Chondrocyte (in vitro differentiated cells): ENCODE measurements at places on chromosomes 4 and X. TPM values are rescaled to one million over a fixed set of nuclear protein-coding genes. Genes with fewer than 3 reads are reported as not detected.

Gene SRPX2
- 10.0 to 21.1 TPM (median 10.8 TPM) in 3 replicates for total RNA-seq

Gene BEX5
- total RNA-seq = 0.42 TPM in 1 of 3 replicates, not detected in the others

Gene PDHA1
- total RNA-seq = 119 to 134 TPM (median 129 TPM) in 3 replicates

Gene MAGEA12
- total RNA-seq = not detected in 3 replicates

Gene GAGE12J
- total RNA-seq = not detected in 3 replicates

Gene TREX2
- 0.80 to 1.6 TPM (median 1.6 TPM) in 3 replicates for total RNA-seq

Gene ZNF185
- total RNA-seq = 6.0 to 14.0 TPM (median 13.7 TPM) in 3 replicates

Gene CXCL1
- 0.72 to 1.0 TPM (median 0.74 TPM) in 3 replicates for total RNA-seq

Gene FTHL17
- not detected in 3 replicates for total RNA-seq

Gene FMR1NB
- not detected in 3 replicates for total RNA-seq

Gene MPC1L
- not detected in 3 replicates for total RNA-seq

Gene ZNF732
- total RNA-seq = 0.37 to 1.1 TPM (median 0.46 TPM) in 3 replicates

Gene SPOCK3
- total RNA-seq = not detected in 3 replicates

Gene NSG1
- 0.42 TPM in 1 of 3 replicates, not detected in the others for total RNA-seq
